Activated CD8-positive, alpha-beta T cell treated with anti-CD3 and anti-CD28 coated beads for 36 hours (primary cell): ENCODE measurements at places on chromosomes 12 and 14.
A peak's percentile ranks its signal among the peaks of the same experiment; 100 is the strongest.

GRCh38 chr14:59823179-59823578, 47.4 kb downstream of the RTN1 start:
- no peaks in the 10 kb centered on the region for H3K4me1 ChIP-seq
- no peaks in the 10 kb centered on the region for H3K36me3 ChIP-seq

GRCh38 chr14:74979029-74979428, 23.6 kb upstream of the PGF start:
- no peaks in the 10 kb centered on the region for H3K27me3 ChIP-seq
- H3K4me1 ChIP-seq: no peaks in the 10 kb centered on the region
- H3K4me3 ChIP-seq: no peak overlapping the region
- DNase-seq: no peak
- no peaks in the 10 kb centered on the region for H3K36me3 ChIP-seq

- H3K27ac ChIP-seq: no peak overlapping the region
- H3K4me3 ChIP-seq: no peak overlapping the region
- no peaks in the 10 kb centered on the region for H3K27me3 ChIP-seq
- peaks cover 18% of the 10 kb centered on the region for H3K36me3 ChIP-seq
- no peaks in the 10 kb centered on the region for H3K4me1 ChIP-seq
Observed at GRCh38 chr12:12859690-12860089, 31.7 kb upstream of the GPRC5A start.

- no peak overlapping the region for H3K4me3 ChIP-seq
- no peaks in the 10 kb centered on the region for H3K36me3 ChIP-seq
- H3K27ac ChIP-seq: no peak overlapping the region
- H3K27me3 ChIP-seq: no peaks in the 10 kb centered on the region
Observed at GRCh38 chr12:93009533-93009932, 80.4 kb upstream of the EEA1 start.

- H3K36me3 ChIP-seq: peaks cover 31% of the 10 kb centered on the region
- peak overlapping the region; percentile 96 for H3K27ac ChIP-seq
- H3K27me3 ChIP-seq: no peaks in the 10 kb centered on the region
- DNase-seq: peak; percentile 49
- peaks cover 50% of the 10 kb centered on the region for H3K4me1 ChIP-seq
- peak overlapping the region; percentile 86 for H3K4me3 ChIP-seq
Observed at GRCh38 chr14:105059925-105060565, 5.2 kb downstream of the GPR132 start.

DNA sequence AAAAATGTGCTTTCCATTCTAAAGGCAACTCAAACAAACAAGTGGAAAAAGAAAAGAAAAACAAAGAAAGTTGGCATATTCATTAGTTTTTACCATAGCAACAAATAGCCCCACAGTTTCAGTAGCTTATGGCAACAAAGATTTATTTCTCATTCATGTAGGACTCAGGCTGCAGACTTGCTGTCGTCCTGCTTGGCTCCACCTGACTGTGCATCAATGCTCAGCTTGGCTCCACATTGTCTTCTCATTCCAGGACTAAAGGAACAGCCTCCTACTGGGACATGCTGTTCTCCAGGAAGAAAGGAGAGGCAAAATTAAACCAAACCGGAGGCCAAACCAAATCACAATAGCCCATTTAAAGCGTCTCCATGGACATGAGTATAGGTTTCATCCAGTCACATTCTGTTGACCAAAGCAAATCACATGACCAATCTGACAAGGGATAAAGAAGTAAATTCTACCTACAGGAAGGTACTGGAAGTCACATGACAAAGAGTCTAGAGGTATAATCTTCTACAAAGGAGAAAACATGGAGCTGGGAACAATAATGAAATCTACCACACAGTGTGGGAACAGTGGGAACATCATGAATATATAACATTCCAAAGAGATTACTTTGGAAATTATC, 222.5 kb downstream of the PIK3C2G start:
- H3K4me3 ChIP-seq: no peak overlapping the region
- H3K4me1 ChIP-seq: no peaks in the 10 kb centered on the region
- no peaks in the 10 kb centered on the region for H3K36me3 ChIP-seq
- no peaks in the 10 kb centered on the region for H3K27me3 ChIP-seq

DNA sequence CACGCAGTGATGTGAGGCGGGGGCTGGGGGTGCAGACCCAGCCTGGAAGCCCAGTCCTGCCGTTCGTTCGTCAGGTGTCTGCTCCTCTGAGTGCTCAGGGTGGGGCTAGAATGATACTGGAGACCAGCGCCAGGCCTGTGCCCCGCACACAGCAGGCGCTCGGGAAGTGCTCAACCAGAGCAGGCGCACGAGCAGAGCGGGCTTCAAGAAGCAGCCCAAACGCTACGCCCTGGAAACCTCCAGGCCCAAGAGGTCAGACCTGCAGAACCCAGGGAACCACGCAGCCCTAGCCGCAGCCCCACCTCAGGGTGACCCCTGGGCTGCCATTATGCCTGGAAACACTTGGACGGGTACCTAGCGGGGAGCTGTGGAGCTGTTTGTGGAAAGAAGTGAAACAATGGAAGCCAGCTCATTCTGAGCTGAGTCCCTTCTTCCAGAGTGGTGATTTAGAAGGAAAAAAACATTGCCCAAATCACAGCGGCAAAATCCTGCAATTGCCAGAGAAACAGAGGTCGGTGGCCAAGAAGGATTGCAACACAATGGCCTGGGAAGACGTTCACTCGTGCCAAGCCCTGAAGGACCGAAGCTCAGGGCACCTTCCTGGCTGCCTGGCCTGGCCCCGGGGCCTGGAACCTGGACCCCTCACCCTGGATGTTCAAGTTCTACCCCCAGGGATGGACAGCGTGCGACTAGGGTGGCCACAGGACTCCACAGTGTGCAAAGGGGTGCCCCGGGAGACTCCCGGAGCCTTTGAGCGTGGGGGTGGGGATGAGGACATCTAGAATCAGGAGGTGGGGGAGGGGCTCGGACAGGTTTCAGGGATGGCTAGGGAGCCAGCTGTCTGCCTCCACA, 40.4 kb upstream of the DIO3 start:
- H3K36me3 ChIP-seq: no peaks in the 10 kb centered on the region
- no peak overlapping the region for H3K27ac ChIP-seq
- no peak overlapping the region for H3K4me3 ChIP-seq
- H3K27me3 ChIP-seq: no peaks in the 10 kb centered on the region
- H3K4me1 ChIP-seq: no peaks in the 10 kb centered on the region

DNA sequence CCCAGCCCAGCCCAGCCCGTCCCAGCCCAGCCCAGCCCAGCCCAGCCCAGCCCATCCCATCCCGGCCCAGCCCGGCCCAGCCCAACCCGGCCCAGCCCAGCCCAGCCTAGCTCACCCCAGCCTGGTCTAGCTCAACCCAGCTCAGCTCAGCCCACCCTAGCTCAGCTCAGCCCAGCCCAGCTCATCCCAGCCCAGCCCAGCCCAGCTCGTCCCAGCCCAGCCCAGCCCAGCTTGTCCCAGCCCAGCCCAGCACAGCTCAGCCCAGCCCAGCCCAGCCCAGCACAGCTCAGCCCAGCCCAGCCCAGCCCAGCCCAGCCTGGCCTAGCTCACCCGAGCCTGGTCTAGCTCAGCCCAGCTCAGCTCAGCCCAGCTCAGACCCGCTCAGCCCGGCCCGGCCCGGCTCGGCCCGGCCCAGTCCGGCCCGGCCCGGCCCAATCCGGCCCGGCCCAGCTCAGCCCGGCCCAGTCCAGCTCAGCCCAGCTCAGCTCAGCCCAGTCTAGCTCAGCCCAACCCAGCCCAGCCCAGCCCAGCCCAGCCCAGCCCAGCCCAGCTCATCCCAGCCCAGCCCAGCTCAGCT, 184.7 kb downstream of the TMEM121 start:
- peaks cover 2% of the 10 kb centered on the region for H3K4me1 ChIP-seq
- H3K4me3 ChIP-seq: no peak overlapping the region
- no peak overlapping the region for H3K27ac ChIP-seq
- no peaks in the 10 kb centered on the region for H3K27me3 ChIP-seq
- DNase-seq: no peak

GRCh38 chr14:102138961-102139285, 774 bp upstream of the WDR20 start:
- H3K4me3 ChIP-seq: peak overlapping the region; percentile 98
- peaks cover 9% of the 10 kb centered on the region for H3K36me3 ChIP-seq
- H3K27ac ChIP-seq: peak overlapping the region; percentile 91
- H3K4me1 ChIP-seq: peaks cover 22% of the 10 kb centered on the region
- H3K27me3 ChIP-seq: no peaks in the 10 kb centered on the region
- DNase-seq: no peak

DNA sequence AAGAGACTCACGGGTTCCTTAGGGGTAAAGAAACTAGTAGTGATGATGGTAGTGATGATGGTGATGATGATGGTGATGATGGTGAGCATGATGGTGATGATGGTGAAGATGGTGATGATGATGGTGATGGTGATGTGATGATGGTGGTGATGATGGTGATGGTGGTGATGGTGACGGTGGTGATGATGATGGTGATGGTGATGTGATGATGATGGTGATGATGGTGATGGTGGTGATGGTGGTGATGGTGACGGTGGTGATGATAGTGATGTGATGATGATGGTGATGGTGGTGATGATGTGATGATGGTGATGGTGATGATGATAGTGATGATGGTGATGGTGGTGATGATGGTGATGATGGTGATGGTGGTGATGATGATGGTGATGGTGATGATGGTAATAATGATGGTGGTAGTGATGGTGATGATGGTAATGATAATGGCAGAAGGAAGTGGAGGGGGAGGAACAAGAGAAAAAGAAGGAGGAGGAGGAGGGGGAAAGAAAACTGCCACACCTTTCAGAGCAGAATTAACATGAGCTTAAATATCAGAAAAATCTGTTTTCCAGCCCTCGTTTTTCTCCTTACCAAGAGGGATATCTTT, 85.5 kb downstream of the FZD10 start:
- no peak overlapping the region for H3K27ac ChIP-seq
- no peaks in the 10 kb centered on the region for H3K36me3 ChIP-seq
- H3K4me3 ChIP-seq: no peak overlapping the region

- H3K4me3 ChIP-seq: no peak overlapping the region
- no peak overlapping the region for H3K27ac ChIP-seq
- peaks cover 5% of the 10 kb centered on the region for H3K36me3 ChIP-seq
- H3K4me1 ChIP-seq: peaks cover 17% of the 10 kb centered on the region
Observed at GRCh38 chr12:50242751-50243191, 40.5 kb downstream of the LIMA1 start.
